ENCODE measurements at places on chromosomes 6 and 20. TPM values are rescaled to one million over a fixed set of nuclear protein-coding genes. Genes with fewer than 3 reads are reported as not detected.

Gene ENPP5
- total RNA-seq: 0.34 TPM

Gene COL9A1
- total RNA-seq: not detected

Gene CASS4
- total RNA-seq: 0.15 TPM

Gene FRS3
- 1.8 TPM for total RNA-seq

Gene CST7
- total RNA-seq: not detected

Gene ABHD16B
- total RNA-seq: not detected
